ENCODE measurements at places on chromosomes 4 and X. TPM values are rescaled to one million over a fixed set of nuclear protein-coding genes. Genes with fewer than 3 reads are reported as not detected.

DNA sequence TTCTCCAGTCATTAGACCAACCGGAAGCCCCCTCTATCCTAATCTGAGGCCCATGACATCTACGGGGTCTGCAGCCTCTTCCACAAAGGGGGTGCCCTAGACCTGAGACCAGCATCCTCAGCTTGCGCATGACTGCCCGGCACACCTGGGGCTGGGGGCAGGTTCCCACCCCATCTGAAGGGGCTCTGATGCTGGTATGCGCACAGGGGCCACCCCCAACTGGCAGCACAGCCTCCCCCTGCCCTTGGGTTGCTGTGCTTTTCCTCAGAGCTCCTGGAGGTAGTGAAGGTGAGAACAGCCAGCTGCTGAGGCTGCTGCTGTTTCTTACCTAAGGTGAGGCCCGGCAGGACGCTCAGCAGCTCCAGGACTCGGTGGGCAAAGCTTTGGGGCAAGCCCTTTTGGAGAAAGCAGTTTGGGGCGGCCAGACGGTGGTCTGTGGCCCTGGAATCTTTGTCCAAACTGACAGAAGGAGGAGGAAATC is 18.9 kb upstream of the CPLX1 start:
- DNase-seq, result no peak

Gene STOX2
- 0.14 TPM for polyA plus RNA-seq

- DNase-seq, result no peak
Measured at GRCh38 chr4:39873823-39874222, 103.9 kb downstream of the PDS5A start.

Gene CDX4
- polyA plus RNA-seq, result not detected

DNA sequence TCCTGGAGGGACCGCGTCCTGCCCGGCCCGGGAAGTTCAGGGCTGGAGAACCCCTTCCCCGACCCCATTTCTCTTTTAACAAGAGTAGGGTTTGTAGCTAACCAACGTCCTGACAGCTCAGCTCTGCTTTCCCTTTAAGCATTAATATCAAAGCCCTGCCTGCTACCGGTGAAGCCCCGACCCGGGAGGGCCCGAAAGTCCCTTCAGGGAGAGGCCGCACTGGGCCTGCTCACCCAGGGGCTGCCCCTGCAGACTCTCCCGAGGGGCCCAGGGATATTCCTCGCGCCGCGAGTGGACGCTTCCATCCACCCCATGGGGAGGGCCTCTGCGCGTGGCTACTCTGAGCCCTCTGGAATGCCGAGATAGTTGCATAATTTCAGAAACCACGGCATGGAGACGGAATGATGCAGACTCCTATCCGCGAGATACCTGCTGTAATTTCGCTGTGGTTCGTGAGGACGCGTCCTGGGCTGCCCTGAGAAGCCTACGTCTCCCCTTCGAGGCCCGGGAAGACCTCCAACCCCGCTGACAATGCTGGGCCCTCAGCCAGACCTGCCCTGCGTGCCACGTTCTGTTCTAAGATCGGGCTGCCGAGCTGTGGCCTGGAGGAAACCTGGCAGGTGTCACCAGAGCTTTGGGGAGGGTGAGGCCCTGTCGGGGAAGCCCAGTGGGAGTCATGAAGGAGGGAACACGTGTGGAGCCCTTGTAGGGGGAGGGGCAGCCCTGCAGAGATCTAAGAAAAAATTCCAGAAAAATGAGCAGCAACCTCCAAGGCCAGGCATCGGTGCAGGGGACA is 999 bp upstream of the CTBP1 start:
- no peak for DNase-seq

- DNase-seq, result peak; percentile 92
Measured at GRCh38 chr4:40576651-40577480, 52.8 kb downstream of the RBM47 start.
